ENCODE measurements at places on chromosomes 16 and 17.

GRCh38 chr16:48978501-48978900 is 303.1 kb downstream of the CBLN1 start:
- no peak for DNase-seq

- DNase-seq: no peak
Observed at GRCh38 chr17:19302791-19303331, 59.7 kb downstream of the B9D1 start.

DNA sequence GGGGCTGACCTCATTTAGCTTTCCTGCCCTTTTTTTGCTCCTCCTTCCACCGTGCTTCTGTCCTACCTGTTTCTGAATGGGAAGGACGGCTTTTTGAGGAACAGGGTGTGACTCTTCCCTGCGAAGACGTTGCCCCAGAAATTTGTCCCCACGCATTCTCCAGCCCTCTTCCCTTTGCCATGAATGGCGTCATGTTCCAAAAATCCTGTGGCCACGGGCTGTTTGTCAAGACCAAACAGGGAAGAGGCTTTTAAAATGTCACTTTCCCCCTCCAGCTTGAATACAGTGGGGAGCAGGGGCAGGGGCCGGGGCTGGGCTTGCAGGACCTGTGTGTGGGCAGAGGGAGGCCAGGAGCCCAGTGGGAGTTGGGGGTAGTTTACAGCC is 13.9 kb downstream of the MPRIP start:
- DNase-seq: no peak

- no peak for DNase-seq
Observed at GRCh38 chr17:32795339-32795979, 81.5 kb downstream of the MYO1D start.

GRCh38 chr16:53131363-53132071 is 76.7 kb downstream of the CHD9 start:
- peak; percentile 22 for DNase-seq

GRCh38 chr16:50771366-50771765 is 29.5 kb downstream of the CYLD start:
- DNase-seq: no peak

GRCh38 chr16:1101573-1102332 is 5.7 kb upstream of the C1QTNF8 start:
- DNase-seq: no peak

GRCh38 chr16:67504031-67505021 is 21.0 kb upstream of the AGRP start:
- peak; percentile 67 for DNase-seq

GRCh38 chr17:21152731-21153130 is 26.0 kb downstream of the DHRS7B start:
- DNase-seq: no peak

DNA sequence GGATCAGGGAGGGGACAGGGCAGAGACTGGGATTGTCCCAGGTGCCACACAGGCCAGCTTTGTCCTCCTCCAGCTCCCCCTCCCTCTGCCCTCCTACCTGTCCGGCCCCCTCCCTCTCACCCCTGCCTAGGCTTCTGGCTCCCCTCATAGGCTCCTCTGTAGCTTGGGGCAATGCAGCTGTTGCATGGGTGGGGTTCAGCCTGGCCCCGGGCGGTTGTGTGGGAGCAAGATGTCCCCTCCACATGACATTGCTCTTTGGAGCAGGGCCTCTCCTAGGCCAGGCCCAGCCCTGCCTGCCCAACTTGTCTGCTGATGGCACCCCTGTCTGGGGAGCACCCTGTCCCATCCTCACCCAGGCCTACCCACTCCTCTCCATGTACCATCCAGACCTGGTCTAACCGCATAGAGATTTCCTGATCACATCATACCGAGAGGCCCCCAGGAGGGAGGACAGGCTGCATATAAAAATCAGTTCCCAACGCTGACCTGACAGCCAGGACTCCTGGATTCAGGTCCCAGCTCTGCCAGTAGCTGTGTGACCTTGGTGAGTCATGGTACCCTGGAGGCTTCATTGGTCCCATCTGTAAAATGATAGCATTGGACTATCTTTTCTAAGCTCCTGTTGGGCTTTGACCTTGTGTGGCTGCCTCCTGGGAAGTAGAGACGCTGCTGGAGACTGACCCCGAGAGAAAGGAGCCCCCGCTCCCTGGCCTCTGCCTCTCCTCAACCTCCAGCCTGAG is 48.8 kb upstream of the DLX4 start:
- DNase-seq: no peak

GRCh38 chr17:46958041-46958591 is 20.9 kb downstream of the RPRML start:
- no peak for DNase-seq

DNA sequence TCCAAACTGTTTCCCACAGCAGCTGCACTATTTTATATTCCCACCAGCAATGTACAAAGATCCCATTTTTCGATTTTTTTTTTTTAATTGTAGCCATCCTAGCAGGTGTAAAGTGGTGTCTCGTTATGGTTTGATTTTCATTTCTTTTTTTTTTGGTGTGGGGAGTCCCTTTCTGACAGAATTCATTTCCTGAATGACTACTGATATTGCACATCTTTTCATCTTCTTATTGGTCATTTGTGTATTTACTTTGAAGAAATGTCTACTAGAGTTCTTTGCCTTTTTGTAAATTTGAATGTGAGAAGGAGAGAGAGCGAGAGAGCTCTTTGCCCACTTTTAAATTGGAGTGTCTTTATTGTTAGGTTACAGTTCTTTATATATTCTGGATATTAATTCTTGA is 14.0 kb downstream of the CYB5B start:
- DNase-seq: peak; percentile 48

Measured in activated CD4-positive, alpha-beta T cell treated with anti-CD3 and anti-CD28 coated beads, Interleukin-2, Interleukin-4, amounts not matched to agents 100 ng/mL and 50 ng/mL, durations not matched to agents 16 hours and 8 hours (primary cell).